Left cardiac atrium (tissue), 4 donors: ENCODE measurements at places on chromosomes 11 and 22. TPM values are rescaled to one million over a fixed set of nuclear protein-coding genes. Genes with fewer than 3 reads are reported as not detected.

- no peak for DNase-seq
Observed at GRCh38 chr22:41479671-41480396, 10.9 kb downstream of the ACO2 start.

- no peak for DNase-seq
Observed at GRCh38 chr11:130171534-130171933, 12.0 kb downstream of the ST14 start.

SULT4A1 gene
- 0.29 TPM for total RNA-seq

MSANTD2 gene
- 5.5 TPM for total RNA-seq

CEP126 gene
- total RNA-seq, result 3.8 TPM

SCN2B gene
- 3.3 TPM for total RNA-seq

GP1BB gene
- not detected for total RNA-seq

DNA sequence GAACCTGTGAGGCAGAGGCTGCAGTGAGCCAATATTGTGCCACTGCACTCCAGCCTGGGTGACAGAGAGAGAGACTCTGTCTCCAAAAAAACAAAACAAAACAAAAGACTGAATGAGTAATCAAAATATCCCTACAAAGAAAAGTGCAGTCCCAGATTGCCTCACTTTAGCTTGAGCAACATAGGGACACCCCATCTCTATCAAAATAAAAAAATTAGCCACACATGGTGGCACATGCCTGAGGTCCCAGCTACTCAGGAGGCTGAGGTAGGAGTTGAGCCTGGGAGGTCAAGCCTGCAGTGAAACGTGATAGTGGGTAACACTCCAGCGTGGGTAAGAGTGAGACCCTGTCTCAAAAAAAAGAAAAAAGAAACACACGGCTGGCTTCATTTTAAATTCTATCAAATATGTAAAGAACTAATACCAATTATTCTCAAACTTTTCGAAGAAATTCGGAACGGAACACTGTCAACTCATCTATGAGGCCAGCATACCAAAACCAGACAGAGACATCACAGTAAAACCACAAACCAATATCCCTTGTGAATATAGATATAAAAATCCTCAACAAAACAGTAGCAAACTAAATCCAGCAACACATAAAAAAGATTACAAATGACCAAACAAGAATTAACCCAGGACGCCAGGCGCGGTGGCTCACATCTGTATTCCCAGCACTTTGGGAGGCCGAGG lies 12.9 kb downstream of the CHEK2 start:
- no peak for DNase-seq
